MM.1S (cell line): ENCODE measurements at places on chromosomes 7 and 10.

GRCh38 chr10:60372436-60372835 is 17.2 kb downstream of the ANK3 start:
- DNase-seq, result no peak

DNA sequence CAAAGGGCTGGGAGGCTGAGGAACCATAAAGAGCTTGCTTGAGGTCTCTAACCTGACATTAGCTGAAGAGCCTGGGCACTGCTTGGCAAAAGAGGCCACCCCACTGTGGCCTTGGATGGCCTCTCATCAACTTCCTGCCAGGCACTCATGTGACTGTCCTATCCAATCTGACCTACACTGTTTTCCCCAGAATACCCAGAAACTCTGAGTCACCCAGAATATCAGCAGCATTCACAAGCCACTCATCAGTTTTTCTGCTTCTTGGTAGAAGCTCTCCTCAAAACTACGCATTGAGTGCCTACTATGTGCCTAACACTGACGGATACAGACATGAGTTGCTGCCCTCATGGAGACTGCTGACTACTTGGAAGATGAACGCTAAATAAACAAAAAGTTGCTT is 4.1 kb upstream of the NT5C2 start:
- peak; percentile 15 for DNase-seq

GRCh38 chr10:86753051-86753450 is 3.4 kb upstream of the BMPR1A start:
- peak; percentile 61 for DNase-seq

GRCh38 chr10:79555354-79556309 is 4.6 kb downstream of the SFTPA2 start:
- no peak for DNase-seq

DNA sequence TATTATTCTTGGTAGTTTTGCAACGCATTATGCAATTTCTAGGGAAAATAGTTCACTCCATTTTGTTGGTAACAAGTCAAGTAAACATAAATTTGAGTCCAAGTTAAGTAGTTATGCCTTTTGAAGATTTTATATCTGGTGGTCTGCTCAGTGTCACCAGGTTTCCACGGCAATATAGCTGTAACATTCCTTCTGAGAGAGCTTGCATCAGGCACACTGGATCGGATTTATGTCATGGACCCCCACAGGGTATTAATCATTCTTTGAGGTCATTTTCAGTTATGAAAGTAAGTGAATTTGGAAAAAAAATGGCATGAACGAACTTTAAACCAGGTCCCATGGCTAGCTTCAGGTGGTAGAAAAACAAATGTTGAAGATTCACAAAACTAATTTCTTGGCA is 136.3 kb downstream of the POLR1F start:
- no peak for DNase-seq

GRCh38 chr7:149448961-149449360 is 11.9 kb downstream of the ZNF777 start:
- no peak for DNase-seq

DNA sequence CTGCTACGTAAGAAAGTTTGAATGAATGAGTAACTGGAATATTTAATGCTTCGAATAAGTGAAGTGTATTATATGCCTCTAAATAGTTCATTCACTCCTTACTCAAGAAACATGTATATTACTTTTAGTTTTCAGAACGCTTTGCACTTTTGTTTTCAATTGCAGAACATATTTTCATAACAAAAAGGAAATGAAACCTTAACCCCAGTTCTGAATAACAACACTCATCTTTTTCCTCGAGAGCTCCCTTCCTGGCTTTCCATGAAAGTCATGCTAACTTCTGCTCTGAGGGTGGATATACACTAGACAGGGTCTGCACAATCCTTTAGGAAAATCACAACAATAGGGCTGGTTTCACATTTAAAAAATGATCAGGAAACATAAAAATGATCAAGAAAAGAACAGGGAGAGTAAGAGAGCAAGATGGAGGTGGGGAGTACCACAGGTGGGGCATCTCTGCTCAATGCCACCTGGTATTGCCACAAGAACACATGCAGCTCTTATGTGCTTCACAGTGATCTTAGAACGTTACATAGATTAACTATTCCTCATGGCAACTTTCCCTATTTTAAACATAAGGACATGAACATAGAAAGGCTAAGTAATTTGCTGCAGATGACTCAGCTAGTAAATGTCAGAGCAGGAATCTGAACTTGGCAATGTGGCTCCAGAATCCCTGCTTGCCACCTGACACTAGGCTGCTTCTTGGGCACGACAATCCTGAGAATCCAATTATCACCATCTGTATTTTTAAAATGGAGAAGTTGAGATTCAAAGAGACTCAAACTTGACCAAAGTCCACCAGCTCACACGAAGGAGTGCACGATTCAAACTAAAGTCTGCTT is 219.5 kb upstream of the AOAH start:
- peak; percentile 41 for DNase-seq

DNA sequence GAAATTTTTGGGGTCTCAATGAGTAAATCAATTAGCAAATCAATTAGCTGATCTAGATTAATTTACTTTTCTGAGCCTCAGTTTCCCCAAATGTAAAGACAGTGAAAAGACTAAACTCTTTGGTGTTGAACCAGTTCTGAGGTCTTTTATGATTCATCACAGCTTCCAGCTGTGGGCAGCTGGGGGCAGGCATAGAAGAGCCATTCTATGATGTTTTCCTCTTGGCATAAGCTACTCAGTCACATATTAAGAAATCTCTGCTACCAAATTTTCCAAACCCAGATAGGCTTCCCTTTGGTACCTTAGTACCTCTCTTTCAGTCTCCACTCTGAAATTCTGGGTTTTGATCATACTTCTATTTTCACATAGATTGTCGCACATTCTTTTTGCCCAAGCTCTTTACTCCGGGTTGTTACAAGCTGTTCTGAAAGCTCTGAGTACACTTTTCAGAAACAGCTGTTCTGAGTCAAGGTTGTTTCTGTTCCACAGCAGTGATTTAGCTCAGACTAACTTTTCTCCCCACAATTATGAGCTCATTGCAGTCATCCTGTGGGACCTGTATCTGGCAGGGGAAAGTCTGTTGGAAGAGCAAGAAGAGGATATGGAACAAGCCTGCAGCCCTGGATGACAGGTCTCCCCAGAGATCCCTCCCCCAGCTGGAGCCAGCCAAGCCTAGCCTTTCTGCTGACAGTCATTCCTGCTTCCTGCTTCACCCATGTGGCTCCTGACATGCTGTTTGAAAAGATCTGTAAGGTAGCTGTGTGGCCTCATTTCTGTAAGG is 599.6 kb upstream of the GHITM start:
- peak; percentile 12 for DNase-seq

DNA sequence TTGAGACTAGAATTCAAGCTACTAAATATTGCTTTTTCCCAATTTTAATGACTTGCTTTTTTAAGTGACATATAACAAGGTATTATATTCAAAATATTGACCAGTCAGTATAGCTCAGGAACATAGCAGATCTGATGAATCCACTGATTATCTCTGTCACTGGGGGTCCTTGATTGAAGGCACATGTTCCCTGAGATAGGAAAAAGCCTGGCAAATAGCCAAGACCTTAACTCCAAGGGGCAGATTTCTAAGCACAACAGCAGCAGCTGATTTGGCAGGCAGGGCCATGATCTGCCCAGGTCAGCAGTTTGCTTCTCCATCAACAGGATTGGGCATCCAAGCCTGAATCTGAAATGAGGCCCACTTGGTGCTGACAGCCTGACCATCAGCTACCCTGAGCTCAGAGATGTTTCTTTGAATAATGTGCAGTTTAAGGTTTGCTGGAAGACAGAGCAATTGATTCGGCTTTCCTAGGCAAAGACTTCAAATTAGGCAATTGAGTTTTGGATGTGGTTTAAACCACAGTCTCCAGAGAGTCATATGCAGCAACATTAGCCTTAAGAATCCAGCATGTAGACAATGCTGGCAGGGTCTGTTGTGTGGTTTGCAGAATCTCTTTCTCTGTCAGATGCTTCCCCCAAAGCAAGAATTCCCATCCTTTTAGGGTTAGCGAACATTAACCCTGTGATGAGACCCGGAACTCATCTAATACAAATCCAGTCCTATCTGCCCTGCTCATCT is 352.6 kb downstream of the ADRA2A start:
- no peak for DNase-seq

GRCh38 chr7:29237489-29237888 is 42.9 kb downstream of the CHN2 start:
- DNase-seq, result no peak

DNA sequence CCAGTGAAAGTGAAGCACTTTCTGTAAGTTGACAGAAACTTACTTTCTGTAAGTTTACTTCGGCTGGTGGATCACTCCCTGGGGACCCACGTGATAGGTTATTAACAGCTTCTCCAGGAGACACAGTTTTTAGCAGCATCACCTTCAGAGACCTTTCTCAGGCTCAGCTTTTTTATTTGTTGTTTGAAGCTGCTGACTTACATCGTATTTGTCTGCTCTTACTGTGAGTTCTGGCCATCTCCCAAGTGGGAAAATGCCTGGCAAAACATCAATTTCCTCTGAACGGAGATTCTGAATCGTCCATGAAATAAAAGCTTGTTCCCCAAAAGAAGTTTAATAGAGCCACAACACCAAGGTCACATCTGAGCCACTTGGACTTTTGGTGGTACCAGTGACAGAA is 178.7 kb upstream of the PODXL start:
- DNase-seq, result no peak

- DNase-seq, result no peak
Measured at GRCh38 chr7:143447466-143447865, 4.2 kb downstream of the TAS2R60 start.

DNA sequence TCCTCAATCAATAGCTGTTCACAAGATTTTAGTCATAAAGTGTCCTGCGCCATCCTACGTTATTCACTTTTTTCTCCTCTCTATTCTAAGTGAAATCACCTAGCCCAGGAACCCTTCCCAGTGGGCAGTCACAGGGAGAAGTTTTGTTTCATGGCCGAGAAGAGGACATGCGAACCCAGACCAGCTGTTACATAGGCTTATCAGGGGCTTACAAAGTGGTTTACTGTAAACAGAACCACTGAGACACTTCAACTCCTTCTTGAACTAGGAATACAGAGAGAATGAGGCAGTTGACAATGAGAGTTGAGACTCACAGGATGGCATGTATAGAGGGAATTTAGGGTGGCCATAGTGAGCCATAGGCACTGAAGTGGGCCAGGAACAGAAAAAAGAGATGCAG is 246.9 kb upstream of the GLI3 start:
- DNase-seq, result no peak

DNA sequence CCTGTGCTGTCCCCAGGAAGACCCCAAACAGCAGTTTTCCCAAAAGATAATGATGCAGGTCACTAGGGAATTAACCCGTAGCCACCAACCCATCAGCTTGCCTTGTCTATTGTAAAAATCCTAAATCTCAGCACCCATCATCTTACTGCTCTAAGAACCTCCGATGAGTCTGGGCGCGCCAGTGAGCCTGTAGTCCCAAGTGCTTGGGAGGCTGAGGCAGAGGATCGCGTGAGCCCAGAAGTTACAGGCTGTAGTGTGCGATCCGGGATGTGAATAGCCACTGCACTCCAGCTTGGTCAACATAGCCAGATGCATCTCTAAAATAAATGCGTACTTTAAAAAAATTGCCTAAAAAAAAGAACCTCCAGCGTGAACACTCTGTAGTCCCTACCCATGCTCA is 951 bp downstream of the AS3MT start:
- no peak for DNase-seq

DNA sequence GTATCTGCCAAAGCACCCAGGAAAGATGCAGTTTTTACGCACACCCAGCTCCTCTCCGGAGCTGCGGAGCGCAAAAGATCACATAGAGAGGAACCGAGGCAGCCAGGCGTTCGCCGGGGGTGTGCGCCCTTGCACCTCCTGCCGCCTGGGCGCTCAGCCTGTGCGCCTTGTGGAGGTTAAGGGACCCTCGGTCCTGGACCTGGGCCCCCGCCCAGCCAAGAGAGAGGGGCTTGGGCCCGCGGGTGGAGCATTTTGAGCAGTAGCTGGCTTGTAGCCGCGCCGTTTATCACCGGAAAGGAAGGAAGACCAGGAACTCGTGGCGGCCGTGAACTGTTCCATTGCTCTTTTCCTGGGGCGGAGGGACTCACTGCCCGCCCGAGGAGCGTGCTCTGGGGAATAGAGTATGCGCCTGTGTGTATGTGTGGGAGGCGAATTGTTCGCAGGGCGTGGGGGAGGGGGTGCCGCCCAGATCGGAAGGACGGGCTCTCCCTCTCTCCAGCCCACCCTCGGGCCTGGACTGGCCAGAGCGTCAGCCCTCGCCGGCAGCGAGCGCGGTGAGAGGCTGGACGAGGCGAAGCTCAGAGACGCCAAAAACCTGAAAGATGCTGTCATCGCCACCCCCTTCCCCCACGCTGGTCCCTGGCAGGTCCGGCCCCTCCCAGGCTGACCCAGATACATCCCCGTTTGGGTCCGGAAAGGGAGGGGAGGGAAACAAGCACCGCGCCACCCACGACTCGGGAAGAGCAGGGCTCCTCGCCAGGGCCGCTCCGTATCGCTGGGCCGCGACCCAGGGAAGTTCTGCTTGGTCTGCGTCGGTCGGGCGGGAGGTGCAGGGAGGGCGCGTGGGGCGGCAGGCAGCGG is 1.2 kb upstream of the WNT2 start:
- DNase-seq, result no peak

- DNase-seq, result no peak
Measured at GRCh38 chr10:130485958-130486895, 350.0 kb downstream of the GLRX3 start.

- no peak for DNase-seq
Measured at GRCh38 chr10:3420527-3421469, 248.2 kb upstream of the PITRM1 start.

GRCh38 chr10:30357806-30358205 is 8.7 kb upstream of the MTPAP start:
- no peak for DNase-seq

DNA sequence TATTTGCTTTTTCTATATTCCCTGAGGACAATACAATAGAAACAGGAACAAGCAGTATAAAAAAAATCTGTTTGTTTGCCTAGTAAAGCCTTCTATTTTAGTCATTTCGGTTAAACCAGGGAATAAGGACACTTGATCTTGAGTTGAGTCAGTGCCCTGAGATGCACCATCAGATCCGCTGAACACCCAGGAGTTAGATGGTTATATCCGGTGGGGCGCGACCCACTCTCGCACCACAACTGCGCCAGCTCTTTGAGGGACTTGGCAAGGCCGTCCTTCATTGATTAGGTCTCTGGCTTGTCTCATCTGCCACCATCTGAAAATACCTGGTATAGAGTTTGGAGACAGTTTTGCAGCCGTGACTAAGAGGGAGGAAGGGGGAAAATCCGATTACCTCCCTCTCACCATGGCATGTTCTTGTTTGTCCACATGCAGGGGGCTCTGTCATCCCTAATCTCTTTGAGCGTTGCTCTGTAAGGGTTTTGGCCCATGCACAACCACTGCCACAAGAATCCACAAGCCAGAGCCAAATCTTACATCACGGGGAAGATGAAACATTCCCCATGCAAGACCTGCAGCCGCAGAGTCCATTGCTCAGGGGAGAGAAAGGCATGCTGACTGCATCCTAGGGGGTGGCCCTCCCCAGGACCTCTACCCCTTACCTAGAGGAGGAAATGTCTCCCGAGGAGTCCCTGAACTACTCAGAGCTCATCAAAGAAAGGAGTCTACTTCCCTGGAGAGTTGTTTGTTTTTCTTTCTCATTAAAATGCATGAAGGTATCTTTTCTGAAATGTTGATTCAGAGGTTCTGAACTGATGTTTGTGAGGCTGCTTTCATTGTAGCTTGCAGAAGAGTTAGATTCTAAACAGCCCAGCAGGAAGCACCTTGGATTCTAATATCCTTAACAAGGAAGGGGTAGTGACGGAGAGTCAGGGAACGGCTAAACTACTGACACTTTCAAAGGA is 101.6 kb upstream of the FAM171A1 start:
- no peak for DNase-seq

GRCh38 chr10:22674573-22674930 is 39.8 kb downstream of the PIP4K2A start:
- DNase-seq, result no peak

GRCh38 chr7:131400681-131401176 is 73.1 kb downstream of the MKLN1 start:
- no peak for DNase-seq
